ENCODE measurements at places on chromosomes 1 and 21.

DNA sequence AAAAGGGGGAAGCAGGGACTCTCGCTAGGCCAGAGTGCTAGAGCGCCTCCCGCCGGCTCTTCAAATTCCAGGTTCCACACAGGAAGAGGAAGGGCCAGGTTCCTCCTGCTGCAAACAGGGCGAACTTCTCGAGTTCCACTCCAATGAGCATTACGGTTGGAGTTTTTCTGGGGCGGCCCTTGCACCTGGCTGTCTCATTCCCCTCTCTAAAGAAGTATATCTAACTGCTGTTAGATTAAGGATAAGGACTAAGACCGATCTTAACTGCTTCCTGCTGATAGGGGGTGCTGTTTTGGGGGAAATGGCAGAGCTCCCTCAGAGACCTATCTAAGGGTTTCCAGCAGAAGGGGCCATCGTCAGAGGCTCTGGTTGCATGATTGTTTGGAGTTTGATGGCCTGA lies 138.0 kb downstream of the RABGAP1L start:
- no peak overlapping the region for H3K27ac ChIP-seq
- DNase-seq = no peak
- H3K27me3 ChIP-seq = no peaks in the 10 kb centered on the region
- H3K4me1 ChIP-seq = no peaks in the 10 kb centered on the region
- H3K4me3 ChIP-seq = no peak overlapping the region
- H3K36me3 ChIP-seq = no peaks in the 10 kb centered on the region

DNA sequence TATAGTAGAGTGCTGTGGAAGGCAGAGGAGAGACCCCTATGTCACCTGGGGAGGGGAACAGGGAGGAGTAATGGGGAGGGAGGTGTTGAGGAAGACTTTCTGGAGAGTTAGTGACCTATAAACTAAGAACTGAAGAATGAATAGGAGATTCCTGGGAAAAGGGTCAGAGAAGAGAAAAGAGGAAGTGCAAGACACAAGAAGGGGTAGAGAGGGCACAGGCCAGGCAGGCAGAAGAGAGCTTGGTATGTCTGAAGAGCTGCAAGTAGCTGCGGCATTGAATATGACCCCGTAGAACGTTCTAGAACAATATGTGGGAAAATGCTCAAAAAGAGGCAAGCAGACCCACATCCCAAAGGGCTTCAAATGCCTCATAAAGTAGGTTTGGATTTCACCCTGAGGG lies 361.2 kb downstream of the PRDM2 start:
- H3K4me3 ChIP-seq = no peak overlapping the region
- H3K4me1 ChIP-seq = peaks cover 11% of the 10 kb centered on the region
- DNase-seq = no peak

DNA sequence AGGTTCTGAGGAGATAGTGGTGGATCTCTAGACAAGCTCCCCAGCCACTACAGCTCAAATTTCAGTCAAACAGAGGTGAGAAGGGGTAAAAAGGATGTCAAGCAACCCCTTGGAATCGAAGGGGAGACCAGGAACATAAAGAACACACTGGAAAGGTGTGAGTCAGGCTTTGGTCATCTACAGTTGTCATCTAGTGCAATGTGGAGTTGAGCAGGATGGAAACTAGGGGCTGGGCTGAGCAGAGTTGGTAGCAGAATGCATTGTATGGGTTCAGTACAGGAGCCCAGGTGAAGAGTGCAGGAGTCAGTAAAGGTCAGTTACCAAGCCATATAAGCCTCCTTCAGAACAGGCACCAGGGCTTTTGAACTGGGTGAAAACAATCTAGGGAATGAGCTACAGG lies 52.7 kb upstream of the VAV3 start:
- no peak overlapping the region for H3K27ac ChIP-seq
- H3K4me1 ChIP-seq = no peaks in the 10 kb centered on the region
- no peak overlapping the region for H3K4me3 ChIP-seq

- H3K27ac ChIP-seq = peak overlapping the region; percentile 91
- peaks cover 51% of the 10 kb centered on the region for H3K4me1 ChIP-seq
- H3K36me3 ChIP-seq = no peaks in the 10 kb centered on the region
- peak overlapping the region; percentile 77 for H3K4me3 ChIP-seq
Measured at GRCh38 chr1:2228694-2229036, 546 bp downstream of the SKI start.

GRCh38 chr21:42674351-42674940 lies 21.0 kb downstream of the PDE9A start:
- peak overlapping the region; percentile 33 for H3K27ac ChIP-seq
- no peaks in the 10 kb centered on the region for H3K4me1 ChIP-seq
- no peak for DNase-seq
- H3K36me3 ChIP-seq = no peaks in the 10 kb centered on the region
- H3K4me3 ChIP-seq = peak overlapping the region; percentile 42

- DNase-seq = no peak
- H3K27ac ChIP-seq = no peak overlapping the region
- no peaks in the 10 kb centered on the region for H3K36me3 ChIP-seq
- no peaks in the 10 kb centered on the region for H3K27me3 ChIP-seq
- H3K4me1 ChIP-seq = peaks cover 12% of the 10 kb centered on the region
- H3K4me3 ChIP-seq = no peak overlapping the region
Measured at GRCh38 chr1:225506727-225507126, 78.9 kb upstream of the LBR start.

GRCh38 chr1:153771261-153771660 lies 3.9 kb upstream of the SLC27A3 start:
- no peak overlapping the region for H3K4me3 ChIP-seq
- peaks cover 14% of the 10 kb centered on the region for H3K4me1 ChIP-seq
- DNase-seq = no peak
- H3K36me3 ChIP-seq = peaks cover 32% of the 10 kb centered on the region

DNA sequence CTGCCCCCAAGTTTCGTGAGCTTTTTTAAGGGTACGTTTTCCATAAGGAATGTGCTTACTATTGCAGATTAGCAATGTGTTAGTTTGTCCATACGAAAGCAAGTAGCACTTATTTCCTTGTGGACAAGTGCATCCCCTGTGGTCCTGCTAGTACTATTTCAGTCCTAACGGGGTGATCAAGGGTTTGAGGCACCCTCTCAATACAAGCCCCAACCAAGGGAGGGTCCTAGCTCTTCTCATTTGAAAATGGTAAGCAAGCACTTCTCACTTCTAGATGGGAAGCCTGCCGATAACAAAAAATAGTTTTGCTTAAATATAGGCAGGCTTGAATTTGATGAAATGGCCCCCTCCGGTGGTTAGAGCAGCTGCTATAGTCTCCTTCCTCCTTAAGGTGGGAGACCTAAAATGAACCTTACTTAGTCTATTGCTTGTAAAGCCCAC lies 64.0 kb upstream of the HMCN1 start:
- no peak for DNase-seq
- H3K27ac ChIP-seq = no peak overlapping the region
- H3K36me3 ChIP-seq = no peaks in the 10 kb centered on the region
- no peaks in the 10 kb centered on the region for H3K27me3 ChIP-seq
- H3K4me3 ChIP-seq = no peak overlapping the region

GRCh38 chr1:20033420-20033819 lies 36.6 kb upstream of the PLA2G5 start:
- no peaks in the 10 kb centered on the region for H3K4me1 ChIP-seq
- no peak overlapping the region for H3K27ac ChIP-seq
- H3K4me3 ChIP-seq = no peak overlapping the region
- H3K36me3 ChIP-seq = no peaks in the 10 kb centered on the region
- no peak for DNase-seq
- no peaks in the 10 kb centered on the region for H3K27me3 ChIP-seq

GRCh38 chr1:60989749-60990713 lies 92.3 kb upstream of the NFIA start:
- H3K27ac ChIP-seq = peak overlapping the region; percentile 57
- H3K27me3 ChIP-seq = no peaks in the 10 kb centered on the region
- H3K4me1 ChIP-seq = peaks cover 8% of the 10 kb centered on the region
- DNase-seq = no peak
